Pericardium fibroblast (primary cell): ENCODE measurements at places on chromosomes 3 and 15. TPM values are rescaled to one million over a fixed set of nuclear protein-coding genes. Genes with fewer than 3 reads are reported as not detected.

GOLGA6L10 gene
- 0.23 TPM in 1 of 2 replicates, not detected in the other for total RNA-seq

SPINT1 gene
- total RNA-seq = 0.09 and 0.58 TPM in 2 replicates

EOMES gene
- total RNA-seq = 0.09 and 0.35 TPM in 2 replicates

ATP2B2 gene
- total RNA-seq = not detected in 2 replicates

SEMA3G gene
- 1.0 TPM in 1 of 2 replicates, not detected in the other for total RNA-seq

WDR49 gene
- not detected in 2 replicates for total RNA-seq

SLC22A14 gene
- total RNA-seq = not detected in 2 replicates

FANCD2OS gene
- not detected in 2 replicates for total RNA-seq

TRPM7 gene
- 29.1 and 51.8 TPM in 2 replicates for total RNA-seq

SLC2A2 gene
- total RNA-seq = not detected in 2 replicates

CLDN16 gene
- total RNA-seq = not detected in 2 replicates

KIF9 gene
- total RNA-seq = 3.6 and 6.0 TPM in 2 replicates

PPP1R14D gene
- not detected in 2 replicates for total RNA-seq

FAM227B gene
- 2.5 and 3.7 TPM in 2 replicates for total RNA-seq

CYP8B1 gene
- not detected in 2 replicates for total RNA-seq

GPR176 gene
- 54.9 and 87.5 TPM in 2 replicates for total RNA-seq

ATP10A gene
- 4.0 and 20.8 TPM in 2 replicates for total RNA-seq

GOLGA6D gene
- not detected in 2 replicates for total RNA-seq

LRRC57 gene
- 10.3 and 14.8 TPM in 2 replicates for total RNA-seq

RLBP1 gene
- total RNA-seq = not detected in 2 replicates

GABRB3 gene
- 0.09 and 1.3 TPM in 2 replicates for total RNA-seq

LIPC gene
- total RNA-seq = 0.43 and 0.47 TPM in 2 replicates

GPR156 gene
- total RNA-seq = 0.23 and 2.6 TPM in 2 replicates

GANC gene
- total RNA-seq = 4.5 and 7.4 TPM in 2 replicates

NR1I2 gene
- total RNA-seq = not detected in 2 replicates
